Activated CD8-positive, alpha-beta memory T cell treated with anti-CD3 and anti-CD28 coated beads, Interleukin-2, amount 10 ng/mL, durations not matched to agents 7 days and 5 days (primary cell): ENCODE measurements at places on chromosomes 16 and 17. TPM values are rescaled to one million over a fixed set of nuclear protein-coding genes. Genes with fewer than 3 reads are reported as not detected.

CACNG1 gene
- not detected for total RNA-seq

TSPOAP1 gene
- 66.3 TPM for total RNA-seq

ADAD2 gene
- total RNA-seq: not detected

PTGES3L gene
- total RNA-seq: 0.30 TPM

- no peak for DNase-seq
- no peak overlapping the region for H3K4me3 ChIP-seq
- H3K27me3 ChIP-seq: peaks cover 58% of the 10 kb centered on the region
- H3K36me3 ChIP-seq: no peaks in the 10 kb centered on the region
- H3K4me1 ChIP-seq: peaks cover 45% of the 10 kb centered on the region
- H3K27ac ChIP-seq: peak overlapping the region; percentile 13
These were observed 6.4 kb downstream of the CUEDC1 start for GRCh38 chr17:57948555-57949420.
